Stimulated activated naive CD8-positive, alpha-beta T cell treated with anti-CD3 and anti-CD28 coated beads, Interleukin-15, Interleukin-2, amounts not matched to agents 100 U/mL and 50 U/mL, for 24 hours (primary cell): ENCODE measurements at places on chromosomes 7 and 10.

- DNase-seq, result no peak
Measured at GRCh38 chr10:103849880-103850571, 5.3 kb downstream of the SH3PXD2A start.

DNA sequence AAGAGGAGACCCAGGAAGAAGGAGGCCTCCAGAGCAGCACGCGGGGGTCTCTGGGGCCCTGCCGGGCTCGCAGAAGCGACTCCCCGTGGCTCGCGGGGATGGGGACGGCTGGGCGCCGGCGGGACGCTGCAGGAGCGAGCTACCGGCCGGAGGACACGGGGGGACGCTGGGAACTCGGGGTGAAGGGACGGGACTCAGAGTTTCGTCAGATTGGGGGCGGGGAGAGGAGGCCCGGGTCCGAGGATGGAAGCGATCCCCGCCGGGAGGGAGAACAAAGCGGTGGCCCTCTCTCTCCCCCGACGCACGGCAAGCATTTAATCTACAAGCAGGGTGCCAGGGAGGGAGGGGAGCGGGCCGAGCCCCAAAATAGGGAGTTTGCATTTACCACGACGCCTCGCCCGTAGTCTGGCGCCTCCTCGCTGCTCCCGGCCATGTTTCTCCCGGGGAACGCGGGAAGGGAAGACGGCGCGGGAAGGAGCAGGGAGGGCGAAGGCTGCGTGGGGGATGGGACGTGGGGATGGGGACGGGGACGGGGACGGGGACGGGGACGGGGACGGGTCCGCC, at the start of gene PRTFDC1:
TSS of gene PRTFDC1 (minus strand) at position 464 of the 564 bp plus-strand sequence. CDS start at position 433, 31 bp downstream.
- peak; percentile 46 for DNase-seq

- peak; percentile 27 for DNase-seq
Measured at GRCh38 chr10:96511044-96511945, 2.4 kb downstream of the TLL2 start.

DNA sequence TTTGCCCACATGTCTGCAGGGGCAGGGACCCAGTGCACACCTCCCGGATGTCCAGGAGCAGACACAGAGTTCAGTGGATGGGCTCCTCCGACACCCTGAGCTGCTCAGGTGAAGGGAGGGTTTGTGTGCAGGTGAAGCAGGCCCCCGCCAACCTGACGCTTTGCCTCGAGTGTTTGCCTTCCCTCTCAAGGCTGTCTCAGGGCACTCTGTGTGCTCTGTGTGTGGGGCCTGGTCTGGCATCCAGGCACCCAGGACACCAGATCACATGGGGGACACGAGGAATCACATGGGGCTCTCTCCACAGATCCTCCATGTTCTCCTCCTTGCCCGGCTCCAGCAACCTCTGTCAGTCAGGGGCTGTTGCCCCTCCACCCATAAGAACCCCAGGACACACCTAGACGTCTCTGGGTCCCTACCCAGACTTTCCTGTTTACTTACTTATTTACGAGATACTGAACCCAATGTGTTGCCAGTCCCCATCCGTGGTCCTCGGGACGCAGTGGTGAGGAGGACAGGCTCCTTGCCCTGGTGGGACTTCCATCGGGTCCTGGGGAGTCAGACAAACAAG, 99.5 kb downstream of the HTR5A start:
- no peak for DNase-seq

DNA sequence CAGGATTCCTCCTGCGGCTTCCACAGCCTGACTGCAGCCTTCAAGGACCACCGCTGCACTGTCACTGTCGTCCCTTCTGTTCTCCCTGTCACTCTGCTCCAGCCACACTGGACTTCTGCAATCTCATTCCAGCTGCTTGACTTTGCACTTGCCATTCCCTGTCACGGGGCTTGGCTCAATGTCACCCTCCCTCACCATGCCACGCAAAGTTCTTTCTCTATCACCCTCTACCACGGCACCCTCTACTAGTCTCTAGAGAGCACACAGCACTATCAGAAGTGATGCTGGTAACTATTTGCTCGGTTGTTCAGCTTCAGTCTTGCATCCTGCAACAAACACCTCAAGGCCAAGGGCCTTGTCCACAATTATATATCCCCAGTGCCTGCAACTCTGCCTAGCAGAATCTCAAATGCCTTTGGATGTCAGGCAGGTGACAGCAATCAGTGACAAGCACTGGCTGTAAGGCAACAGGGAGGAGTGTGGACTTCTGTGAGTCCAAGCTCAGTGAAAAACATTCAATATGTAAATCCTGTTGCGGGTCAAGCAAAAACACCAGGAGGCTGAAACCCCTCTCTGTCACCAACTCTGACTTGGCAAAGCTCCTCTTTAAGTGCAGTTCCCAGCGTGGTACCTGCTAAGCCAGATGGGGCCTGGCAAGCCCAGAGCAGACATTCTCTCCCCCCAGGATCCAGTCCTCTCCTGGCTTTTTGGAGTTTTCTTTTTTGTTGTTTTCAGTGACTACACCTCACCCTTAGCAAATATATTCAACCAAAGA, 259.9 kb downstream of the FGFR2 start:
- no peak for DNase-seq
